Cortex of kidney (tissue), 1 donor: ENCODE measurements at places on chromosomes 1 and 21.

DNA sequence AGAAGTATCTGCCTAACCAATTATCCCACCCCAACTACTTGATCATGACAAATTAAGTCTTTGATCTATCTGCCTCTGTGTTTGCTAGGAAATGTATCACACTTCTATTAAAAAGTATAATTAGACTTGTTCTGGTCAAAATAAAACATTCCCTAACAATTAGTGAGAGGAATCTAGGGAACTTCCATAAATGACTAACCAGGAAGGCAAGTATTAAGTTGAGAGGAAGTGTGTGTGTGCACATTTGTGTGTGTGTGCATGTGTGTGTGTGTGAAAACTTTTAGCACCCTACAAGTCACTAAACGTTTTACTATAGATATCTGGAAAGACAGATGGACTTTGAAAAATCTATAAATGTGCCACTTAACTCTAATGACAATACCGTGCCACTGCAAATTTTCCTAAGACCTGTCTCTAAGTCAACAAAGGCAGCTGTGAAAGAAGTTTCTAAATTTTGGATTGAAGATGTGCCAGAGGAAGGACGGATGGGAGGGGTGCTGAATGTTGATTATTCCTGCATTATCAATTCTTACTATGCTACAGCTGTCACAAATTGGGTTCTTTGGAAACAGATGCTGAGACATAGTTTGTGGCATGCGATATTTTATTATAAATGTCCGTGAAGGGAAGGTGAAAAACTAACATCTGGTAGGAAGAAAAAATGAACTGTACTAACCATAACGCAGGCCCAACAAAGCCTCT lies 567.1 kb downstream of the PTPRC start:
- DNase-seq, result no peak

- DNase-seq, result no peak
Measured at GRCh38 chr1:176206006-176206960, 803 bp downstream of the COP1 start.

DNA sequence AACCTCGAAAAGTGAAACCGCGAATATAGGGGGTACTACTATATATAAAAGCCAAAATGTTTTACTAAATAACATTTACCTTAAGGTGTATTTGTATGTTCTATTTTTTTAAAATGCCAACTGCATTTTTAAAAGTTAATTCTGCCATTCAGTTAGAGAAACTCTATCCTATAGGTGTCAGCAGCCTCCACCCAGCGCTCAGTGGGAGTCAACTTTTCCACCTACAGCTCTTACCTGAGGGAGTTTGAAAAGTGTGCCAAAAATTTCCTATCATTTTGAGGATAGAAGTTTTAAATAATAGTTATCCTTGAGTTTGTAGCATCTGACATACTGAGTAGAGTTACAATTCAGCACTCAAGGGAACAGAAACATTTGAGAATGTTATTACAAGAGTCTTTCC lies 6.1 kb upstream of the HP1BP3 start:
- no peak for DNase-seq

DNA sequence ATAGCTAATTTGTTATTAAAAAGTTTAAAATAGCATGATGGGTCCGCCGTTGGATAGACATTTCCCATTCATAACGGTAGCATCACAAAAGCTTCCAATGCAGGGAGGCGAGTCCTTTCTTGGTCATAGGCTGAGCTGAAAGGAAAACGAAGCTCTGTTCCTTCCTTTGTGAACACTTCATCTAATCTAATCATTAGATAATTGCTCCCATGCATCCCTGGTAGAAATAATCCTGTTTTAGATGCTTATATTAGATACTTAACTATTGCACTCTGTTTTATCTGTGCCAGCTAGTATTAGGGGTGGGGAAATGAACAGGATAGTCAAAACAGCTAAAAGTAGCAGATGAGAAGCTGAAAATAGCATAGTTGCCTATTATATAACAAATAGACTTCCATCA lies 215.0 kb downstream of the SLC35F3 start:
- no peak for DNase-seq

DNA sequence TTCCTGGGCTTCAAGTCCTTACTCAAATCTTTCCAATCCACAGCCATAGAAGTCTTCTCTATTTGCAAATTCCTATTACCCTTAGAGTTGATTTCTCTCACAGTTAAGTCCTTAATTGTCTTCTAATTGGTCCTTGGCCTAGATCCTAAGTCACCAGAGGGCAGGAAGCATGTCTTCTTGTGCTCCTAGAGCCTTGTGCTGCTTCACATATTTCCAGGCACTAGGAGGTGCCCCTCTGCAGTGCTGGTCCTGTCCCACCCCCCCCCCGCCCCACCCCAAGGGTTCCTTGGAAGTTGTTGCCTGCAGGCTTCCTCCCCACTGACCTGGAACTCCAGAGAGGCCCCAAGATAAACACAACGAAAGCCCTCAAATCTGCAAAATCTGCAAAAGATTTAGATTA lies 28.1 kb upstream of the TARBP1 start:
- DNase-seq, result no peak

- no peak for DNase-seq
Measured at GRCh38 chr1:53090227-53091147, 28.5 kb downstream of the PODN start.

GRCh38 chr1:17259233-17259873 lies 10.5 kb downstream of the PADI3 start:
- DNase-seq, result no peak

DNA sequence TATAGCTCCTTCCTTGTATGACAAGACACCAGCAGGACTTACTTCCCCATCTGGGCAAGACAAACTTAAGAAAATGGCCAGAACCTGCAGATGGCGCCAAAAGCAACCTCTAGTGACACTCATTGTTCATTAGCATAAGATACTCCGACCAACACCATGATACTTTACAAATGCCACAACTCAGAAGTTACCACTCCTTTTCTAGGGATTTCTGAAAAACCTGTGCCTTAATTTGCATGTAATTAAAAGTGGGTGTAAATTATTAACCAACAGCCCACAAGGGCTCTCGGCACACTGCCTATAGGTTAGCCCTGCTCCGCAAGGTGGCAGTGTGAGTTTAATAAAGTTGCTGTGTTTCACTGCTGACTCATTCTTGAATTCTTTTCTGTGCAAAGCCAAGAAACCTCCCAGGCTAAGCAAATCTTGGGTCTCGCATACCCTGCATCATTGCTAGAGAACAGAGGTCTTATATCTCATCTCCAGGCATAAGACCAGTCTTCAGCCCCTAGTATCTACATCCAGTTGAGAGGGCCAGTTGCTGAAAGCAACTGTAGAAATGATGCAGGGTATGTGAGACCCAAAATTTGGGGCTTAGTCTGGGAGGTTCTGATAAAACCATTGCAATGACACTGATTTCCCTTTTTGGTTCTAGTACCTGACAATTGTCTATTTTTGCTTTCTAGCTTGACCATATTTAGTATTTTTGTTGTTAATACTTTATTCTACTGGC lies 86.4 kb downstream of the FAF1 start:
- no peak for DNase-seq

GRCh38 chr1:94271373-94271772 lies 34.0 kb upstream of the ARHGAP29 start:
- DNase-seq, result no peak

GRCh38 chr1:121558514-121558913 lies 373.7 kb downstream of the SRGAP2C start:
- DNase-seq, result no peak

- no peak for DNase-seq
Measured at GRCh38 chr1:219724440-219724839, 111.5 kb upstream of the ZC3H11B start.

GRCh38 chr1:32107742-32108661 lies at the start of gene KPNA6:
Gene KPNA6, plus strand, starts transcription at chr1:32108056. Its CDS starts 75 bp downstream, at chr1:32108131.
- DNase-seq, result no peak

GRCh38 chr21:19541602-19542001 lies 1138.0 kb upstream of the TMPRSS15 start:
- DNase-seq, result no peak

GRCh38 chr1:52579415-52579814 lies 22.8 kb upstream of the GPX7 start:
- DNase-seq, result no peak

DNA sequence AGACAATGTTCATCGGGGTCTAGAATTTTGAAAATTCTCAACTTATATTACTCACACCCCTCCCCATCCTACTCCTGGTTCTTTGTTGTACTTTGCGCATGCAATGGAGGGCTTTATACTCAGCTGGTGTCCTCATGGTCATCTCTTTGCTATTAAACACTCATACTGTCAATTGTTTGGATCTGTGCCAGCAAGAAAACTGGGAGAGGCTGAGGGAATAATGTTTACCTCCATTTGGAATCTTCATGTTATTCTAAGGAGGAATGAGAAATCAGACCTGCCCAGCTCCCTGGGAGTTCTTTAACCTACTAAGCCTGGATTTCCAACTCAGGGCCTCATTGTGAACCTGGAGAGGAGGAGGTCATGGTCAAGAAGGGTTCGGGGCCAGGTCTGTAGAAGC lies 143.9 kb upstream of the DNAH14 start:
- DNase-seq, result no peak

DNA sequence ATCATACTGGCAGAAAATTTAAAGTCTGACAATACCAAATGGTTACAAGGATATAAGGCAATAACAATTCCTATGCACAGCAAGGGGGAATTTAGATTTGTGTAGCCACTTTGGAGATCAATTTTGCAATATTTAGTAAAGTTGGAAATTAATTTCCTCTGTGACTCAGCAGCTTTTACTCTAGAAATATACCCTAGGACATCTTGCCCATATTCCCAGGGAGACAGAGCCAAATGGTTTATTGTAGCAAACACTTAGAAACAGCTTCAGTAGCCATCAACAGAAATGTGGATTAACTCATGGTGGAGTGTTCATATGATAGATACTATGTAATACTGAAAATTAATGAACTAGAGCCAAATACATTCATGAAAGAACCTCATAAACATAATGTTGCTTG lies 104.6 kb downstream of the BACH1 start:
- no peak for DNase-seq

GRCh38 chr1:17791480-17791879 lies 36.3 kb downstream of the ACTL8 start:
- no peak for DNase-seq
